ENCODE measurements at places on chromosomes 5 and 9.

GRCh38 chr9:95776176-95776575 lies 99.3 kb upstream of the ERCC6L2 start:
- no peak for DNase-seq

DNA sequence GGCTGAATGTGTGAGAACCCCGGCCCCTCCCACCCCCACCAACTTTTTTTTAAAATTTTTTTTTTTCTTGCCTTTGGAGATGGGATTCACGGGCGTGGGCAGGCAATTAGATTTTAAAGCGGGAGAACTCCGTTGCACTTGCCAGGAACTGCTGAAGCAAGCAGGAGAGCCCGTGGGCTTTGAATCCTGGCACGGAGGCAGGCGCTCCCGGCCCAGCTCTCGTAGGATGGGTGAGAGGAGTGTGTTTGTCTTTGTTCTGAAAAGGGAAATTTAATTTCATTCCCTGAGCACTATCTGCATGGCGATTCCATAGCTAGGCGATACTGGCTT lies 54.3 kb upstream of the BOD1 start:
- no peak for DNase-seq

GRCh38 chr9:27565696-27566095 lies 7.6 kb downstream of the C9orf72 start:
- DNase-seq, result no peak

DNA sequence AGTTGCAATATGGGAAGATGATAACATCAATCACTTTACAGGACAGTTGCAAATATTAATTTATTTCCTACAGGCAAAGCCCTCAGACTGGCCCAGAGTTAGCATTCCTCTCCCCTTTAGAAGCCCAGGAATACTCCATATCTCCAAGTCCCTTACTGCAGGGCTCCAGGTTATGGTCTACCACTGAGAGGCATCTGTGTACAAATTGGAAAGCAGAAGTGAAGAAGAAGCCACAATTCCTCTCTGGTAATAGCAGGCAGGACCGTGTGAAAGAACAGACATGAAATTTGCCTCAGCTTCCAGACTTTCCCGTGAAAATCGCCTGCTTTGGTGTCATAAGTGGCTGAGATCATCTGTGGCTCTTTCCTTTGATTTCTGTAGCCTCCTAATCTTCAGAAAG lies 289.6 kb downstream of the GLIS3 start:
- DNase-seq, result no peak

DNA sequence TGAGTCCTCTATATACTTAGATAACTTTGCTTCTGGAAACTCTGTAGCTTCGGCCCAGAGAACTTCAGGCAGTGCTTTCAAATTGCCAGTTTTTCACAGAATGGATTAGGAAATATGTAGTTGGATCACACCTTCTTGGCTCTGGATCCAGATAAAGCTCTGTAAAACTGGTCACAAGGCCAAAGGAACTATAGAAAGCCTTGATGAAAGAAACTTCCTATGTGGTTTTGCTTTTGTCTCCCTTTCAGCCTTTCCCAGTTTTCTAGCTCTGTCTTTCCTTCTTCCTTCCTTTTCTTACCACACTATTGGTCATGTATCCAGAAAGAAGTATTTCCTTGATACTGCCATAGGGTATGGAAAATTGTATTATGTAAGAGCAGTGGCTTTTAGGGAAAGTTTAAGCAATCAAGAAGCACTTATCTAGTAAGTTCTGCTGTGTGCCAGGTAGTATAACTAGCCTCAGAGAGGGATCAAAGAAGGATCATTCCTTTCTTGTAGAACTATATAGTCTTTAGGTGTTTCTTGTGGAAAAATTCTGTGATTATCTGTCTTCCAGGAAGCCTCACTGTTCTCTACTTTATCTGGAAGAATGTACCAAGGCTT lies 6.3 kb downstream of the GPR21 start:
- no peak for DNase-seq

- no peak for DNase-seq
These were observed 55.7 kb downstream of the VCAN start for GRCh38 chr5:83527221-83527620.

GRCh38 chr5:17118631-17119030 lies 98.8 kb upstream of the BASP1 start:
- DNase-seq, result no peak

DNA sequence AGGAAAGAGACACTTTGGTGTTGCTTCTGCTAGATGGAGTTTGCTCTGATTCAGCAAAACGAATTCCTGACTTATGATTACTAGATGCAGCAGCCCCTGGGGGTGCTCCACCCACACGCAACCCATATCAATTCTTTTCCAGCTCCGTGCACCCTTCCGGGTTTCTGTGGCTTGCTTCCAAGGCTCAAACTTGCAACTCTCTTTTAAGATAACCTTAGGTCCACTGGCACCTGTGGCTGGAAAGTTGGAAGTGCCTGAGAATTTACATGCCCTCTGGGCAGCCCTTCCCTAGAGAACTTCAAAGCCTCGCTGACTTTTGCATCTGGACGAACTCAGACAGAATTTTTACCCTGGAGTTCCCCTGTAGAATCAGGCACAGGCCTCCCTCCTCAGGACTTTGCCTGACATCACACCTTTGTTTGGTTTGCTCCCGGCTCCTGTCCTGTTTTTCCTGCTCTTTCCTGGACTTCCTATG lies 224.9 kb downstream of the SNX18 start:
- DNase-seq, result no peak

DNA sequence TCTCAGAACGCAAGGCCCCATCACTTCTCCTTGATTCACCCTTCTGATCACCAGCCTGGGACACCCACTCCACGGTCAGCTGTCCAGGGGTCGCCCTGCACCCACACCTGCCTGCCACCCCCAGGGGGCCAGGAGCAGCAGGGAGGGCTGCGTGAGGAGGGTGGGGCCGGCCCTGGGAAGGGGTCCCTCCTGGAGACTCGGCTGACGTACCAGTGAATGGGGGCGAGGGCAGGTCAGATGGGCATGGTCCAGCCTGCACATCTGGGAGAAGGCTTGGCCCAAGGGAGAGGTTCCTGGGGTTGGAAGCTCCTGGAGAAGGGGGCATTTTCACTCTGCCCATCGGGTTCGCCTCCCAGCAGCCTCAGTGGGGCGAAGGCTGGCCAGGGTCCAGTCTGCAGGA lies 21.8 kb upstream of the SARDH start:
- DNase-seq, result no peak

DNA sequence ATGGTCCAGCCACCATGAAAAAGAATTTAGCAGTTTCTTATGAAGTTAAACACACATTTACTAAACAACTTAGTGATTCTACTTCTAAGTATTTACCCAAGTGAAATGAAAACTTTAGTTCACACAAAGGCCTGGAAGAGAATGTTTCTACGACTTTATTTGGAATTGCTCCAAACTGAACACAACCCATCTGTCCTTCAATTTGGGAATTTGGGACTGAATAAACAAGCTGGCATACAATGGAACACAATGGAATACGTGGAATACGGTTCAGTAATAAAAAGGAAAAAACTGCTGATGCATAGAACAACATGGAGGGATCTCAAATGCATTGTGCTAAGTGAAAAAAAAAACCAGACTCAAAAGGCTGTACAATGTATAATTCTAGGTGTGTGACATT lies 44.6 kb upstream of the BASP1 start:
- no peak for DNase-seq

DNA sequence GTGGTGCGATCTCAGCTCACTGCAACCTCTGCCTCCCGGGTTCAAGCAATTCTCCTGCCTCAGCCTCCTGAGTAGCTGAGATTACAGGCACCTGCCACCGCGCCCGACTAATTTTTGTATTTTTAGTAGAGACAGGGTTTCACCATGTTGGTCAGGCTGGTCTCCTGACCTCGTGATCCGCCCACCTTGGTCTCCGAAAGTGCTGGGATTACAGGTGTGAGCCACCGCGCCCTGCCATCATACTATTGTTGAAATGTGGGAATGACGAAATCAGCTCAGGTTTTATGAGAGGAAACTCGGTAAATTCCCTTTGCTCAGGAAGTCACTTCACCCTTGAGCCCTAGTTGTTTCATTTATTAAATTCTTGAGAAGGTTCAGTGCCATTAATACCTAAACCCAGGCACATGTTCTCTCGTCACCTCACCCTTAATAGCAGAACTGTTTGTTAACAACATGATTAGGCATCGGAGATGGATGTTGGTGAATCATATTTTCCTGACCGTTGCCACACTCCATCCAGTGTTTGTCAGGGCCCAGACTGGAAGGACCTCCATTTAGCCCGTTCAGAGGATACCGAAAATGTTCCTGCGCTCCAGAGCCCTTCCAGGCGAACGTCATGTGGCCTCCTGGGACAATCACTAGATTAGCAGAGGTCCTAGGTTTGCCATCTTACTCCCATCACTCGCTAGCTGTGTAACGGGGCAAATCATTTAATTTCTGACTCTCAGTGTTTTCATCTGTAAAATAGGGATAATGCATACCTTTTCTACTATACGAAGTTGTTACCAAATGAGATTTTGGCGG lies 20.0 kb upstream of the CREBRF start:
- DNase-seq, result no peak

DNA sequence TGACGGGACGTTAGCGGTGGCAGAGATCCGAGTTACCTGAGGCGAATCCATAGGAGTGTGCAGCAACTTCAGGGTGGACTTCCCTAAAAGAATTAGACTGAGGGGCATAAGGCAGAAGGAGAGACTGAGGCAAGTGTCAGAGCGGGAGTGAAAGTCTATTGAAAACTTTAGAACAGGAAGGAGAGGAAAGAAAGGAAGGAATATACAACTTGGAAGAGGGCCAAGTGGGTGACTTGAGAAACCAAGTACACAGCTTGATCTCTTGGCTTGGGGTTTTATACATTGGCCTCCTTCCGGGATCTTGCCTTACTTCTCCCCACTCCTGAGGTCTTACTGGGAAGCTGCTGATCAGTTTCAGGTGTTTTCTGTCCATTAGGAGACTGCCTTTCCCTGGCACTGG lies 84.9 kb downstream of the SNX18 start:
- DNase-seq, result no peak

GRCh38 chr5:56523790-56524575 lies 290.9 kb upstream of the ANKRD55 start:
- DNase-seq, result no peak

GRCh38 chr5:81420039-81420667 lies 26.2 kb upstream of the ACOT12 start:
- no peak for DNase-seq

DNA sequence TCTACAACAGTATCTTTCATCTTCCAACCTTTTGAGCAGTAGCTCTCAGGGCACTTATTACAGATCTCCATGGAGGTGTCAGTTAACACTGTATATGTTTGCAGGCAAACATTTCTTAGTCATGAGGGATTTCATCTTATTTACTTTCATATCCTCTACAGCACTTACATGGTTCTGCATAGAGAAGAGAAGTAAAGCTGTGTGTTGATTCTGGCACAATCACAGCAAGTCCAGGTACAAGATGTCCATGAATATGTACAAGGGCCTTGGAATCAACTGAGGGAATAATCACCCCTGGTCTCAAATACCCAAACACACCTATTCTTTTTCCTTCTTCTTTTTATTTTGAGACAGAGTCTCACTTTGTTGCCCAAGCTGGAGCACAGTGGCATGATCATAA lies 142.0 kb upstream of the TRPM3 start:
- no peak for DNase-seq

GRCh38 chr5:135437796-135438560 lies 9.2 kb downstream of the DCANP1 start:
- DNase-seq, result no peak

DNA sequence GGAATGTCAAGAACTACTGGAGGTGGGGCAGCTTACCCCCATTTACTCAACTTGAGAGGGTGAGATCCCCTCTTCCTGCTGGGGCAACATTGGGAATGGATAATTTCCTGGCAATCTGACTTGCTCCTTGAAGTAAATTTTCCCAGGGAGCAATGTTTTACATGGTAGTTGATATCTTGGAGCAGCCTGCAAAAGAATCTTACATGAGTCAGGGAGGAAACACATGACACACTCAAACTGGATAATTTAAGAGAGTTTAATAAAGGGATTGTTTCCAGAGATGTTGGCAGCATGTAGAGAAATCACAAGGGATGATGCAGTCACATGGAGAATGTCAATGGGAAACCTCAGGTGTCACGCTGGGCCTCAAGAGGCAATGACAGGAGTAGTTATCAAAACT lies 212.5 kb downstream of the GAS1 start:
- DNase-seq, result no peak

DNA sequence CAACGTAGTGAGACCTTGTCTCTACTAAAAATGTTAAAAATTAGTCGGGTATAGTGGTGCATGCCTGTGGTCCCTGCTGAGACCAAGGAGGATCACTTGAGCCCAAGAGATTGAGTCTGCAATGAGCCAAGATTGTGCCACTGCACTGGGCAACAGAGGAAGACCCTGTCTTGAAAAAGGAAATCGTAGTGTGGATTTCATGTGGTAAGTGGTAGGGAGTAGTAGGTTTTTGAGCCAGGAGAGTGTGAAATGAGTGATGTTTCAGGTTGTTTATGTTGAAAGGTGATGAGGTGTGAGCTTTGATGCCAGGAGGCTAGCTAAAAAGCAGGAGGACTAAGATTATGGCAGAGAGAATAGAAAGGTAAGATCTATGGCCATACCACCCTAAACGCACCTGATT lies 5.9 kb downstream of the MATR3 start:
- DNase-seq, result no peak

- no peak for DNase-seq
These were observed 20.6 kb upstream of the PSIP1 start for GRCh38 chr9:15531380-15531779.

DNA sequence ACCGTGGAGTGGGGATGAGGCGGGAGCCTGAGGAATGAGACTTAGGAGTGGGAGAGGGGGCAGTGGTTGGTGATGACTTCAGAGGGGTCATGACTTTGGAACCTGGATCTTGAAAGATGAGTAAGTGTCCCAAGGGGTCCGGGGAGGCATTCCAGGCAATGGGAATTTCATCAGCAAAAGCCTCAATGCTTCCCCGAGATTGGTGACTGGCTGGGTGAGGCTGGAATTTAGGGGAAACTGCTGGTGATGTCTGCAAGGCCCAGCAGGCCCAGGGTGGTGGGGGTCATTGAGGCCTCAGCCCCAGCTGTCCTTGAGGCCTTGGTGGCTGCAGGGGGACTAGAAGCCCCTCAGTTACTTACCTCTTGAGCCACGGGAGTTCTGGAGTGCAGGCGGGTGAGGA lies 7.5 kb downstream of the NDST1 start:
- DNase-seq, result no peak

DNA sequence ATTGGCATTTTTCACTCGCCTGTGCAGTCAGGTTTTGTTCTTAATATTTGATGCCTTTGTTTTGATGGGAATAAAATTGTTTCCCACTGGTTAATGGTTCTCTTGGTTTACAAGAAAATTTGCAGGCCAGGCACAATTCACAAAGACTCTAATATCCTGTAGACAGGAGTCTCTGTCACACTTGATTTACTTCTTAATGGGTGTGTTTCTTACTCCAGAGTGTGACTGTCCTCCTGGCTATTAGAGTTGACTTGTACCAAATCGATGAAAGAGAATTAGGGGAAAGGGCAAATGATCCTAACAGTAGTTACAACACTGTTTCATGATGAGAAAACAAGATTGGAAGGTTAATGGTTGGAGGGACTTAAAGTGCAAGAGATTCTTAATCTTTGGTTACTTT lies 142.8 kb upstream of the SV2C start:
- DNase-seq, result no peak

- DNase-seq, result no peak
These were observed 736.9 kb downstream of the TLE1 start for GRCh38 chr9:80952363-80952922.
